ENCODE measurements at places on chromosomes 12 and 14.

DNA sequence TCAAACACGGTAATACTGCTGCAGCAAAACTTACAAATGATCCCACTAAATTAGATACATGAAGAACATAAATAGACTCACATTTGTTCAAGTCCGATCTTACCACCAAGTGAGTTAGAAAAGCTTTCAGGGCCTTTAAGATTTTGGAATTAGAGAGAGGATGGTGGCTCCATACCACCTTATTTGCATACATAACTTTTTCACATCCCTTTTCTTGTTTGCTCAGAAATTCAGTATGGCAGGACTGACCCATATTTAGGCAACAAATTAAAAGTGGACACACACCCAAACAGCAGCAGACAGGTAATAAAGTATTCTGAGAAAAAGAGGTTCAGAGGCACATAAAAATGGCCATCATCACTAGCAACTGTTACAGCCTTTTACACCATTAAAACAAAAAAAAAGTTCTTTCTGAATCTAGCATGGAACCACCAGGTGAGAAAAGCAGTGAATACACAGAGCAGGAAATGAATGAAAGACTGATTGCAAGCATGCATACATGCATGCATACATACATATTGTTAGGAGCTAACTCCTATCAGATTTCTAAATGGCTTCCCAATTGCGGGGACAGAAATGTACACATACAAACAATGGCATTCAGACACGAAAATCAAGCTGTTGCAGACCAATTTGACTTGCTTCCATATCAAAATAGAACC is 23.3 kb downstream of the STXBP6 start:
- no peak for ATAC-seq

DNA sequence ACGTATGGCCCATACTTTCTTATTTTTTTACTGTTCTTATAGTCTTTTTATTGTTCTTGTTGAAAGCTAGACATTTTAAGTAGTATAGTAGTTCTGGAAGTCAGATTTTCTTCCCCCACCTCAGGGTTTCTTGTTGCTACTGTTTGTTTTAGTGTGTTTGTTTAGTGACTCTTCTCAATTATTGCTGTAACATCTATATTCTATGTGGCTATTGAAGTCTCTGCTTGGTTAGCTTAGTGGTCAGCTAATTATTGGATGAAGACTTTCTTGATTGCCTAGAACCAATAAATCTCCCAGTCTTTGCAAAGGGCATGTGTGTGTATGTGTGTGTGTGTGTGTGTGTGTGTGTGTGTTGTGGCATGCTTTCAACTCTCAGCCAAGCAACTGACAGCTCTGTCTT is 34.3 kb upstream of the UNC79 start:
- no peak for ATAC-seq

- peak; percentile 79 for ATAC-seq
Observed at GRCh38 chr14:96362965-96363750, at the start of the genes ATG2B and GSKIP. TSS of gene ATG2B (minus strand) at chr14:96363341. CDS start at chr14:96362976, 365 bp downstream. TSS of gene GSKIP (plus strand) at chr14:96363526. CDS start at chr14:96382248, 18,722 bp downstream.

DNA sequence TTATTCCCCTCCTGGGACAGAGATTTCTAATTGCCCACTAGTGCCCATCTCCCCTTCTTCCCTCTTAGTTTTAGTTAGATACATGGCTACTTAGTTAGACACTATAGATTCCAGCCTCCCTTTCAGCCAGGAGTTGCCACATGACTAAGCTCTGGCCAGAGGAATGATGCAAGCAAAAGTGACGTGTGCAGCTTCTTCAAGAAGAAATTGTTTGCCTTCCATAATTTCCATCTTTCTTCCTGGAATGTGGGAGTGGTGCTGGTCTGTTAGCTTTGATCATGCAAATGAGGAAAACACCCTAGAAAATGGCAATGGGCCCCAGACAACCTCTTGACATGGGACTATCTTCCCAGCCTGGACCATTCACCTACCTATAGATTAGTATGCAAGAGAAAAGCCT is 21.4 kb downstream of the CCDC177 start:
- no peak for ATAC-seq

DNA sequence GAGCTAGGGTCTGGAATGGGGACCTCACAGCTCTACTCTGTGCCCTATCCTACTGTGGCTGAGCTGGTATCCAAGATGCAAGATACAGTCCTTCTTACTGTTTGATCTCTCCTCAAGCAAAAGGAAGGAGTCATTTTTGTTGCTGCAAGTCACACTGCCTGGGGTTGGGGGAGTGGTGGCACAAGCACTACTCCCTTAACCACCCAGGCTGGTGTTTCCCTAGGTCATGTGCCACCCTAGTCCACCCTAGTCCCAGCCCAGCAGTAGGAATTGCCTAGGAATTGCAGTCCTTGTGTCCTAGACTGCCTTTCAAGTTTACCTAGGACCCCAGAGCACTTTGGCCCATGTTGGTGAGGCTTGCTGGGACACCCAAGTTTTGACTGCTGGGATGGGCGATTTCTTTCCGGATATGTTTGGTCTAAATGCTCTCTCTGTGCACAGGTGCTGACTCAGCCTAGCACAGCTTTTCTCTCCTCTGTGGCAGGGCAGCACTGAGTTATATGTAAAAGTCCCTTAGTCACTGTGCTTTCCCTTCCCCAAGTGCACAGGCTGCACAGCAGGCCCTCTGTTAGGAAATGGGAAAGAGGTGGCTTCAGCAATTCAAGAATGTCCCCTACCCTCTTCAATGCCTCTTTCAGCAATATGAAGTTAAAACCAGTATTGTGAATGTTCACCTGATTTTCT is 54.9 kb downstream of the SLC6A15 start:
- ATAC-seq: no peak

DNA sequence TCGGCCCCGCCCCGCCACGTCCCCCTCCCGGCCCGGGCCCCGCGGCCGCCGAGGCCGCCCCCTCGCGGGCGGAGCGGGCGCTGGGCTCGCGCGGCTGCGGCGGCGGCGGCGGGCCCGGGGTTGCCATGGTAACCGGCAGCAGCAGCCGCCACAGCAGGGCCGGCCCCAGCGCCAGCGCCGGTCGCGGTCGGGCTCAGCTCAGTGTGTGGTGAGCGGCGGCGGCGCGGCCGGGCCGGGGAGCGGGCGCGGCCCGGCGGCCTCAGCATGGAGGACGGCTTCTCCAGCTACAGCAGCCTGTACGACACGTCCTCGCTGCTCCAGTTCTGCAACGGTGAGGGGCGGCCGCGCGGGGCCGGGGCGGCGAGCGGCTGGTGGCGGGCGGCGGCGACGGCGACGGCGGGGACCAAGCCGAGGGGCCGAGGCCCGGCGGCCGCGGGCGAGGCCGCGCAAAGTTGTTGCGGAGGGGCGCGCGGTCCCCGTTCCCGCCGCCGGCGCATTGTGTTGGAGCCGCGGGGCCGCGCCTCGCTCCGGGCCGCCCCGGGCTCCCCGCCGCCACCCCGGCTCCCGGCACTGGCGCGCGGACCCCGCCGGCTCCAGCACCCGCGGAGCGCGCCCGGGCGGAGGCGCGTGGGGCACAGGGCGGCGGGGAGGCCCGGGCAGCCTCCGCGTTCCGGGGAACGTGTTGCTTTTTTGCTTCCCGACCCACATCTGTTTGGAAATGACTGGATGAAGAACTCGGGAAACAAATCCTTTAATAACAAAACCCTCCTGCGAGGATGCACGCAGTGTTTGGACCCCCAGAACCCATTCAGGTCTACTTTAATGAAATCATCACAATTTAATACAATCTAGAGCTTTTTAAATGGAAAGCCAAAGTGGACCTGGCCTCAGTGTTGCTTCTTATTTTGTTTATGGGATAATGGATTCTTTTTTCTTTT is at the start of gene EML1:
TSS of gene EML1 (plus strand) at position 201 of the 938 bp plus-strand sequence. CDS start at position 265, 64 bp downstream.
- peak; percentile 86 for ATAC-seq

DNA sequence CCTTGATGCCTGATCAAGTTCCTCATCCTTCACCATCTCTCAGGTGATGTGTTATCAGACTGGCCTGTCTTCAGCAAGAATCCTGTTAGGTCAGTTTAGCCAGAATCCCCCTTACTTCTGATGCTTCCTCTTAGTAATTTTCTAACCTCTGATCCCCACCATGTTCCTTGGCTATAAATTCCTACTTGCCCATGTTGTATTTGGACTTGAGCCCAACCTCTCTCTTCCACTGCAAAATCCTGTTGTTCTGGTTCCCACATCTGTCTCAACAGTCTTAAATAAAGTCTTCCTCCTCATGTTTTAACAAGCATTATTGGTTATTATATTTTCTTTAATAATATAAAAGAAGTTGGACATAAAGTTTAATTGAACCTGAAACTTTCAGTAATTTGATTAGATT is 987.8 kb upstream of the USP15 start:
- no peak for ATAC-seq

GRCh38 chr14:57382283-57382682 is 8.1 kb upstream of the NAA30 start:
- ATAC-seq: no peak

GRCh38 chr12:6202304-6202703 is 2.1 kb downstream of the CD9 start:
- no peak for ATAC-seq

GRCh38 chr14:89576145-89576927 is 159.3 kb upstream of the FOXN3 start:
- no peak for ATAC-seq

DNA sequence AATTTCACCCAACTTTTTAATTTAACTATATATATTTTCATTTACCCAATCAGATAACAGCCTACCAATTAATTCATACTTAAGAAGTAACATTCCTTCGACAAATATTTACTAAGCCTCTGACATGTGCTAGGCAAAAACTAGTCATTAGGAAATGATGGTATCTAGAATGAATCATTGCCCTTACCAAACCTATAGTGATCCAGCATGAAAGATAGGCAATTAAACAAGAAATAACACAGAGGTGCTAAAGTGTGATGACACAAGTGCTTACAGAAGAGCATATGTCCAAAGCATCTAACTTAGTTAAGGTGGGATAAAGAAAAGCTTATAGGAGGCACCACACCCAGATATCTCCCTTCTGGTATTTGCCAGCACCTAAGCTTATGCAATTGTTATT is 166.5 kb upstream of the RASSF8 start:
- ATAC-seq: no peak

DNA sequence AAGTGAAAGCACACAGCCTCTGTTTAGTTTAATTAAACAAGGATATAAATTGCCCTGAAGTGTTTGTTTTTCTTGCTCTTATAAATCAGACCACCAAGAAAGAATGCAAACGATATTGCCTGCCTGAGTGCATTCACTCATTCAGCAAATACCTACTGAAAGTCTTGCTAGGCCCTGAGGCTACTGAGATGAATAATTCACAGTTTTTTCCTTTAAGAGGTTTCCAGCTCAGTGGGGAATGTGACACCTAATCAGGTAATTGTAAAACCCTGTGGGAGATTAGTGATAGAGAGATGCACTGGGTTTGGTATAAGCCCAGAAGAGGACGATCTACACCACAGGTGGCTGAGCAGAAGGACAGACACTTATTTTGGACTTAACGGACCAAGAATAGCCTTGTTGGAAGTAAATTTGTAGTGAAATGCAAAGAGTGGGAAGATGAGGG is 151.4 kb downstream of the SLC35F4 start:
- ATAC-seq: no peak

GRCh38 chr12:106074706-106075392 is 63.9 kb downstream of the NUAK1 start:
- no peak for ATAC-seq

GRCh38 chr14:101717663-101718490 is 43.6 kb upstream of the PPP2R5C start:
- ATAC-seq: no peak

- ATAC-seq: no peak
Observed at GRCh38 chr14:34254571-34254970, 207.5 kb downstream of the SPTSSA start.

DNA sequence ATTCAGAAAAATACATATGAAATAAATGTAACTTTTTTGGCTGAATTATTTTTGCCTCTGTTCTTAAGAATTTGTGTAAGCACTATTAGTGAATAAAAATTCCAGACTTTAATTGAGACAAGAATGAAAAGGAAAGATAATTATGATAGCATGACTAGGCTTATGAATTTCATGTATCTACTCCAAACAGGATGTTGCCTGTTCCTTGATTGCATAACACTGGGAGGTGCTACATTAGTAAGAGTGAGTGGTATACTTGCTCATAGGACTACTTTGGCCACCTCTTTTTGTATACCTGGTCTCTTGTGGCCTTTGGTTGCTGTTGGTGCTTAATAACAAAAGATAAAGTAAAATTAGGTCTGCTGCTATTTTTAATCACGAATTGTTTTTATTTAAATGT is 112.8 kb downstream of the NAV3 start:
- no peak for ATAC-seq

DNA sequence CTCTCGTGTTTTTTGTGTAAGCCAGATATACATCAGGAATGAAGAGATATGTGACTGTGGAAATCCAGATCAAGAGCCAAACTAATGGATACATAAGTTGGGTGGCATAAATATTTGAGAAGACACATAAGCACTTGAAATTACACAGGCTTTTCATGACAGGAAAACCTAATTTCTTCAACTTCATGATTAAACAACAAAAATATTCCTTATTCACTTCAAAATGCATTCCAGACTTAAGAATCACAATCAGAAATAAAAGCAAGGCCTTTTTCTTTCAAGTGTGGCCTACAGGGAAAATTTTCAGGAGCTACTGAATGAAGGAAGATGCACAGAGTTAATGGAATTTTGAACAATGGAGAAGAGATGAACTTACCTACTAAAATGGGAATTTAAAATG is 515.6 kb downstream of the FOXG1 start:
- no peak for ATAC-seq
